ENCODE measurements at places on chromosomes 16 and 17. TPM values are rescaled to one million over a fixed set of nuclear protein-coding genes. Genes with fewer than 3 reads are reported as not detected.

GAST gene
- polyA plus RNA-seq = not detected

TMC8 gene
- polyA plus RNA-seq = 1.2 TPM

GGT6 gene
- not detected for polyA plus RNA-seq

SLC16A13 gene
- 0.95 TPM for polyA plus RNA-seq

KRTAP1-1 gene
- polyA plus RNA-seq = not detected

CCL8 gene
- not detected for polyA plus RNA-seq

SYCE1L gene
- polyA plus RNA-seq = 0.32 TPM

GRAP gene
- polyA plus RNA-seq = 3.3 TPM

CX3CL1 gene
- polyA plus RNA-seq = 13.7 TPM

KRT222 gene
- polyA plus RNA-seq = not detected

C1QL1 gene
- 1.4 TPM for polyA plus RNA-seq

APOBR gene
- polyA plus RNA-seq = 1.4 TPM

CBX2 gene
- 2.9 TPM for polyA plus RNA-seq

C16orf90 gene
- polyA plus RNA-seq = not detected

PRSS22 gene
- polyA plus RNA-seq = not detected

CYTH1 gene
- polyA plus RNA-seq = 20.0 TPM

THUMPD1 gene
- 16.2 TPM for polyA plus RNA-seq

ENO3 gene
- polyA plus RNA-seq = 1,459 TPM

KRT20 gene
- polyA plus RNA-seq = 0.12 TPM

NEUROD2 gene
- not detected for polyA plus RNA-seq

CHST5 gene
- polyA plus RNA-seq = 0.18 TPM

IGSF6 gene
- 0.71 TPM for polyA plus RNA-seq

SLC38A8 gene
- not detected for polyA plus RNA-seq

KIF18B gene
- polyA plus RNA-seq = 0.12 TPM

MYH13 gene
- polyA plus RNA-seq = not detected

CDRT15 gene
- polyA plus RNA-seq = not detected

RAPGEFL1 gene
- 6.6 TPM for polyA plus RNA-seq

EME1 gene
- polyA plus RNA-seq = 0.22 TPM

AIPL1 gene
- polyA plus RNA-seq = not detected

CCL5 gene
- polyA plus RNA-seq = 0.78 TPM

HOXB1 gene
- not detected for polyA plus RNA-seq

ALOX15 gene
- not detected for polyA plus RNA-seq
